ENCODE measurements at places on chromosomes 7 and 10.

DNA sequence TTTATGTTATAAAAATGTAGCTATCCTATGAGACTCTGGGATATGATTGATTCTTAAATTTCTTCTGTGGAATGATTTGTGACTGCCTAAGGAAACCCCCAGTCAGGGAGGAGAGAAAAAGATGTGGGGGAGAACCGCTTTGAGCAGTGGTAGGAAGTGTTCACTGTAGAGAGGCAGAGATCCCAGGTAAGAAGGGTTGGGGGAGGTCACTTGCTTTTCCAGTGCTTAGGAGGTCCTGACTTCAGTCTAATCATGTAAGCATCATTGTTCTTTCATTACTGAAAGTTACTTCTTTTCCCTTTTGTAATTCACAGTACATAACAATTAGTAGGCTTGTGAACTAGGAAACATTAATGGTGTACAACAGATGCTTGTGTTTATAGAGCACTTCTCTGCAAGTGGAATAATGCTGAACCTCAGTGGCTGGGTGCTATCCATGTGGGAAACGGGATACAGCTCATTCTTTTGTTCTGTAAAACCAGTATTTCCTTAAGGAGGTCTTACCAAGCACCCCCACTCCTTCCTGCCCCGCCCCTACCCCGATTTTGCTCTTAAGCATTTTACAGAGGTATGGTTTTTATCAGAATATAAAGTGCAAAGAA is 165.4 kb downstream of the ST7 start:
- DNase-seq: no peak

GRCh38 chr10:29828440-29828894 is 193.7 kb upstream of the SVIL start:
- no peak for DNase-seq

DNA sequence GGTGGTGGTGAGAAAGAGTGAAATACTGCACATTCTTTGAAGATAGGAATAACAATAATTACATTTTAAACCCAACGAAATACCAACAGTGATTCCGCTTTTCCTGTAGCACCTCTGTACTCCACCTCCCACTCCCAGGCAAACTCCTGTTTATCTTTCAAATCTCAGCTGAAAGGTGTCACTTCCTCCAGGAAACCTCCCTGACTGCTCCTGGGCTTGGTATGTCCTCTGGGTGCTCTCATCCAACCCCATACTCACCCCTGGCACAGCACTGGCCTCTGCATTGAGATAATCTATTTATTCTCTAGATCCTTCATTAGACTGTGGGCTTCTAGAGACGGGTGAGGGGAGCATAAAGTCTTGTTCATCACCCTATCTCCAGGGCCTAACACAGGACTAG is 148.0 kb downstream of the MYOF start:
- DNase-seq: no peak

- DNase-seq: peak; percentile 88
These were observed 24.9 kb upstream of the PITRM1 start for GRCh38 chr10:3197348-3198003.

GRCh38 chr10:35433851-35434426 is 97.6 kb downstream of the CCNY start:
- DNase-seq: no peak

- DNase-seq: no peak
These were observed 63.0 kb downstream of the VAX1 start for GRCh38 chr10:117075064-117075463.

- DNase-seq: no peak
These were observed 1.9 kb upstream of the CYP26A1 start for GRCh38 chr10:93071674-93072224.

- DNase-seq: no peak
These were observed 130.6 kb upstream of the SVIL start for GRCh38 chr10:29765330-29765729.

DNA sequence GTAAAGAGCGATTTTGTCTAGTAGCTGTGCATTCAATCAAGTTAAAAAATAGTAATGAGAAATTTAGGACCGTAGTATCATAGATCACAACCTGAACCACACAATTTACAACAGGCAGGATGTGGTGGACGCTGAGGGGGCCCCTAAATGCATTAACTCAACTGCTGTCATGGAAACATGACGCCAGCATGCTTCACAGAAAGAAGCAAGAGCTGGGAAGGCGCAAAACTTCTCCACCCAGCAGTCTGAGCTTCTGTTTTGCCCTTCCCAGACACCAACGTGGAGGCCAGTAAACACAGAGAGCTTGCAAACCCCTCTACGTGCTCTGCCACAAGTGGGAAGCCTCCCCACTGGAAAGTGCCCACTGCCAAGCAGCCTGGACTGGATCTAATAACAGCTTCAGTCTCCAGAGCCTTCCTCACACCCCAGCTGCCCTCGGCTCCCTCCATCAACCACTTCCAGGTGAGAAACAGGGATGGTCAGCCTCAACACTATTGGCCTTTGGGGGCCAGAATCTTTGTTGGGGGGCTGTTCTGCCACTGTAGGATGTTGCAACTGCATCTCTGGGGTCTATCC is 151.8 kb downstream of the SFMBT2 start:
- DNase-seq: peak; percentile 81

- no peak for DNase-seq
These were observed 118.8 kb downstream of the CDK6 start for GRCh38 chr7:92717623-92717992.

DNA sequence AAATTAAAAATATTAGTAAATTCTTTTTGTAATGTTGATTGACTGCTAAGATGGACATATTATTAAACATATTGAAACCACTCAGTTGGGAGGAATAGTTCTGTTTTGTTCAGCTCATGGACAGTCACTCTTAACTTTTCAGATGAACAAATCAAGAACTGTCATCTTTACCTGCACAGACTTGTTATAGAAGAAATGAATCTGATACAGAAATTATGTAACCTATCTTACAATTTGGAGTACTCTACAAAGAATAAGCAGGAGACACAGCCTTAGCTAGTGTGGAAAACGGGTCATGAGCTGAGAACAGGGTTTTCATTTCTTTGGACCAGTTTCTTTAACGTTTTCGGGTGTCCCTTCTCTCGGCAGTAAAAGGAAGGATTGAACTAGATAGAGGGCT is 1.2 kb upstream of the ANLN start:
- no peak for DNase-seq

GRCh38 chr7:104657134-104657533 is 328.7 kb downstream of the LHFPL3 start:
- DNase-seq: no peak

DNA sequence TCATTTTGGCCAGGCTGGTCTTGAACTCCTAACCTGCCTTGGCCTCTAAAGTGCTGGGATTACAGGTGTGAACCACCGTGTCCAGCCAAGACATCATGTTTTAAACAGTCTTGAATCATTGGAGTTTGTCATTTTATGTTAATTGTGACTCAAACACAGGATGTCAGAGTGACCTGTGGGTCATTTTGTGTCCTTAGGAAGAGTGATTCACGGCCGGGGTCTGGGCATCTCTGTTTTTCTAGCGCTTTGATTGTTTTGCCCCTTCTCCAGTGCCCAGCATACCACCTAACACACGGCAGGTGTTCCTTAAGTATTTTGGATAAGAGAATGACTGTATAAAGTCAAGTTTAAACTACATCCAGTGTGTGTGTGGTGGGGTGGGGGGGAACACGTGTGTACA is 183.7 kb upstream of the KLF6 start:
- DNase-seq: no peak

GRCh38 chr10:110498087-110498981 is 627 bp downstream of the DUSP5 start:
- DNase-seq: peak; percentile 74

All from stimulated activated naive CD8-positive, alpha-beta T cell treated with anti-CD3 and anti-CD28 coated beads, Interleukin-15, amount 100 ng/mL, for 72 hours (primary cell).